ENCODE measurements at places on chromosomes 16 and 17. TPM values are rescaled to one million over a fixed set of nuclear protein-coding genes. Genes with fewer than 3 reads are reported as not detected.

The MSI2 gene
- 75.4 TPM for total RNA-seq

The OR1F1 gene
- not detected for total RNA-seq

The LIG3 gene
- total RNA-seq: 42.9 TPM

The NDE1 gene
- 50.3 TPM for total RNA-seq

The MSLN gene
- total RNA-seq: 1.8 TPM

The SPATA20 gene
- 53.1 TPM for total RNA-seq
